Activated CD4-positive, CD25-positive, alpha-beta regulatory T cell treated with anti-CD3 and anti-CD28 coated beads, Interleukin-2, amount 50 U/mL, for 16 hours (primary cell): ENCODE measurements at places on chromosomes 11 and 22.

- no peak for DNase-seq
Measured at GRCh38 chr11:28108958-28109357, 770 bp downstream of the METTL15 start.

DNA sequence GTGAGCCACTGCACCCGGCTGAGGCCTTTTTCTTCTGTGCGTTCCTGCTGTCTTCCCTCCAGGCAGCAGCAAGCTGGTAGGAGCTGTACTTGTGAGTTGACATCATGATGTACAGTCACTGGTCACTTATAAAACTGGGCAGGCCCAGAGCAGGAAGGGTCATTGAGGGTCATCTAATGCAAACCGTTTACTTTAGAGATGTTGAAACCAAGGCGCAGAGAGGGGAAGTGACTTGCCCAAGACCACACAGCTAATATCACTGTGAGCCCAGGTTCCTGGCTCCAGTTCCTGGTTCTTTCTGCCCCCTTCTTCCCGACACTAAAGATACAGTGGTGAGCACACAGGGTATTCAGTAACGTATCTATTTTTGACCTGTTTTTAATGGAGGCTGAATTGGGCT lies 27.3 kb downstream of the PTPRJ start:
- no peak for DNase-seq

GRCh38 chr11:125463590-125464269 lies 32.3 kb downstream of the FEZ1 start:
- DNase-seq: no peak

GRCh38 chr11:30049214-30049613 lies 32.4 kb upstream of the KCNA4 start:
- DNase-seq: no peak

- DNase-seq: no peak
Measured at GRCh38 chr11:31856248-31856647, 45.1 kb upstream of the PAX6 start.

- DNase-seq: no peak
Measured at GRCh38 chr11:88297863-88298262, 39.7 kb downstream of the CTSC start.

GRCh38 chr11:57191311-57192219 lies 9.8 kb downstream of the LRRC55 start:
- no peak for DNase-seq

- DNase-seq: no peak
Measured at GRCh38 chr11:30435488-30435887, 112.6 kb downstream of the ARL14EP start.

- DNase-seq: peak; percentile 4
Measured at GRCh38 chr22:28955817-28956216, 72.4 kb downstream of the ZNRF3 start.

DNA sequence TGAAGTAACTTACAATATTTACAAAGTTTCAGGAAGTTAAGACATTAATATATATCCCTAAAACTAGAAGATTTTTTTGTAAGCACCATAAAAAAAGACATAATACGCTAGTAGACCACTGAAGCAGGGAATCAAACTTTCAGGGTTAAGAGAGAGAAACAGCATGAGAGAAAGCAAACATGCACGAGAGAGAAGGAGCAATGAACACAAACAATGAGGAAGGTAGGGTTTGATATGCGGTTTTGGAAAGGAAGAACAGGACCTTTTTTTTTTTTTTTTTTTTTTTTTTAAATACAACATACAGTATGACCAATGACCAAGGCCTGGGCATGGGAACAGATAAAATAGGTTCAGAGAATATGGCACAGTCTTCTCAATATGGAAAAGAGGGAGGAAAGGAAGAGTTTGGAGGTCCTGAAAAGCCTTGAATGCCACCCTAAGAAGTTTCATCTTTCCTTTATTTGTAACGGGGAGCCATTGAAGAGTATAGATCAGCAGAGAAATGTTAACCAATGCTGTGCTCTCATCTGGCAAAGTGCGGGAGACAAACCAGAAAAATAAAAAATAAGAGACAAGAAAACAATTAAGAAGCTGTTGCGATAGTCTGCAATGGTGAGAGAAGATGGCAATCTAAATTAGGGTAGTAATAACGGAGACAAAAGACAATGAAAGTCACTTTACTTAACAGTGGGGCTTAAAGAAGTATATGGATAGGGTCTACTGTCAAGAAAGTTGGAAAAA lies 101.0 kb downstream of the USP35 start:
- DNase-seq: no peak
